ENCODE measurements at places on chromosomes 13 and 19. TPM values are rescaled to one million over a fixed set of nuclear protein-coding genes. Genes with fewer than 3 reads are reported as not detected.

NDUFA7 gene
- total RNA-seq = 28.7 TPM

PSG11 gene
- total RNA-seq = not detected

PSG1 gene
- not detected for total RNA-seq

KRTDAP gene
- not detected for total RNA-seq

KLC3 gene
- not detected for total RNA-seq

CLEC17A gene
- total RNA-seq = not detected

ITGBL1 gene
- 12.2 TPM for total RNA-seq

SCEL gene
- 0.29 TPM for total RNA-seq

CCDC8 gene
- total RNA-seq = 4.5 TPM

SPINT2 gene
- 12.8 TPM for total RNA-seq

- H3K27me3 ChIP-seq = no peaks in the 10 kb centered on the region
- no peak for DNase-seq
- no peaks in the 10 kb centered on the region for H3K36me3 ChIP-seq
- H3K27ac ChIP-seq = no peak overlapping the region
- H3K4me1 ChIP-seq = no peaks in the 10 kb centered on the region
Measured at GRCh38 chr19:5557691-5558090, 10.1 kb downstream of the TINCR start.

DNA sequence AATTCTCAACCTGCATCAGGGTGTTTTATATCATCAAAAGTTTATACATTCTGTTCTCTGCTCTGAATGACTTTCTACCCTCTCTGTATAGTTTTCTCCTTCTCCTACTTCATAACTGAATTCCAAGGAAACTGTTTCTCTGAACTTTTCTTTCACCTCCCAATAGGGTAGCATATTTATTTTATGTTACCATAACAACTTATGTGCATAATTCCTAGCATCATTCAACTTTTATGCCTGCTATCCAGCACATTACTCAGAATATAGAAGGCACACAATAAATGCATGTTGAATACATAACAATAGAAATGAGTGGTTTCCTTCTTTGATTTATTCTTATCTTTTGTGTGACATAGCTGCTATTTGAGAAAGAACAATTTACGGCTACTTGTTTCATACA, 2385.0 kb downstream of the PCDH9 start:
- H3K27ac ChIP-seq = no peak overlapping the region
- H3K27me3 ChIP-seq = no peaks in the 10 kb centered on the region
- DNase-seq = no peak
- no peak overlapping the region for H3K4me3 ChIP-seq
- H3K4me1 ChIP-seq = no peaks in the 10 kb centered on the region
- no peaks in the 10 kb centered on the region for H3K36me3 ChIP-seq

DNA sequence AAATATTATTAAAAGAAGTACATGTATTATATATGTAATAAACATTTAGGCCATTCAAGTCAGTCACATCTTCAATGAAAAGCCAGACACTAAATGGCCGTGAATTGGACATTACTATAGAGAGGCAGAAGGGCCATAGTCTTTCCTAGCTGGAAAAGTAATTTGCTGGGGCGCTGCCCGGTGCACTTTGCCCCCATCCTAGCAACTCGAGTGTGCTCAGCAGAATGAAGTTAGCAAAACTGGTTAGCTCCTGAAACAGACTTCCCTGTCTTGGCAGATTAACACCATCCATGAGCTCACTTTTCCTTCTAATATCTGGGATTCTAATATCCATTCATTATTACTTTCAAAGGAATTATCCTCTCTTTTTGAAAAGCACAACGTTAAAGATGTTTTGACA, 2.8 kb upstream of the SPRYD7 start:
- no peak for DNase-seq
- H3K27me3 ChIP-seq = no peaks in the 10 kb centered on the region
- H3K4me3 ChIP-seq = no peak overlapping the region
- H3K4me1 ChIP-seq = peaks cover 21% of the 10 kb centered on the region
- H3K36me3 ChIP-seq = no peaks in the 10 kb centered on the region

DNA sequence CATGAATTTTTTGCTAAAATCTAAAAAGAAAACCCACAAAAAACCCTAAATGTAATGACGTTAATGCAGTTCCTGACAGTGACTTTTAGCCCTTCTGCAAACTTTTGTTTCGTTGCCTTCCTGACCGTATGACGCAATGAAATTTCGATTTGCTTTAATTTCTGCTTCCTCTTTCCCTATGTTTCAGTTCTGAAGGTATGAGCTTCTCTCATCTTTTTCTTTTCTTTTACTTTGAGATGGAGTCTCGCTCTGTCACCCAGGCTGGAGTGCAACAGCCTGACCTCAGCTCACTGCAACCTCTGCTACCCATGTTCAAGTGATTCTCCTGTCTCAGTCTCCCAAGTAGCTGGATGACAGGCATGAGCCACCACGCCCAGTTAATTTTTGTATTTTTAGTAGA, 6.1 kb upstream of the LILRA5 start:
- H3K27me3 ChIP-seq = no peaks in the 10 kb centered on the region
- no peak overlapping the region for H3K27ac ChIP-seq
- no peak overlapping the region for H3K4me3 ChIP-seq
- no peak for DNase-seq
- H3K4me1 ChIP-seq = no peaks in the 10 kb centered on the region

DNA sequence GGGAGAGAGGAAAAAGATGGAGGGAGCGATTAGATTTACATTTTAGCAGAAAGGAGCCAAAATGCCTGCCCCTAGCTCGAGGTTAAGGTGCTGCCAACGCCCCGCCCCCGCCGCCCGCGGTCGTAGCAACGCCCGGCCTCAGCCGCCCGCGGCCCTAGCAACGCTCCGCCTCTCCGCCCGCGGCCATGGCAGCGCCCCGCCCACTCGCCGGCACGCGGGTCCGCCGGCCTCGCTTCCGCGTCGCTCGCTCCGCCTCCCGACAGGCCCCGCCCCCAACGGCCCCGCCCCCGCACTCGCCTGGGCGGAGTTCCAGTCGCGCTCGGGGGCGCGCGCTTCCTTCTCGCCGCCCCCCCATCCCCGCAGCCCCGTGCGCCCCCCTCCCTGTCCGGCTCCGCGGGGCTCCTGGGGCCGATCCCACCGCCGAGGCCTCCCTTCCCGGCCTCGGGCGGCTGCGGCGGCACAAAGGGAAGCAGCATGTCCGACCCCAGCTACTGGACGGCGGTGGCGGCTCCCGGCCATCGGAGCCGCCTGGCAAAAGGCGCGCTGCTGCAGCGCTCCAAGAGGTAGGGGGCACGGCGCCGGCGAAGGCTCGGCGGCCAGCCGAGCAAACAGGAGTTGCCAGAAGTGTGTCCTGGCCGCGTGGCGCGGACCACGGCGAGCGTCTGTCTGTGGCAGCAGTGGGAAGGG, 20.3 kb downstream of the MAST3 start:
- DNase-seq = peak; percentile 95
- H3K4me3 ChIP-seq = peak overlapping the region; percentile 69
- no peaks in the 10 kb centered on the region for H3K27me3 ChIP-seq

DNA sequence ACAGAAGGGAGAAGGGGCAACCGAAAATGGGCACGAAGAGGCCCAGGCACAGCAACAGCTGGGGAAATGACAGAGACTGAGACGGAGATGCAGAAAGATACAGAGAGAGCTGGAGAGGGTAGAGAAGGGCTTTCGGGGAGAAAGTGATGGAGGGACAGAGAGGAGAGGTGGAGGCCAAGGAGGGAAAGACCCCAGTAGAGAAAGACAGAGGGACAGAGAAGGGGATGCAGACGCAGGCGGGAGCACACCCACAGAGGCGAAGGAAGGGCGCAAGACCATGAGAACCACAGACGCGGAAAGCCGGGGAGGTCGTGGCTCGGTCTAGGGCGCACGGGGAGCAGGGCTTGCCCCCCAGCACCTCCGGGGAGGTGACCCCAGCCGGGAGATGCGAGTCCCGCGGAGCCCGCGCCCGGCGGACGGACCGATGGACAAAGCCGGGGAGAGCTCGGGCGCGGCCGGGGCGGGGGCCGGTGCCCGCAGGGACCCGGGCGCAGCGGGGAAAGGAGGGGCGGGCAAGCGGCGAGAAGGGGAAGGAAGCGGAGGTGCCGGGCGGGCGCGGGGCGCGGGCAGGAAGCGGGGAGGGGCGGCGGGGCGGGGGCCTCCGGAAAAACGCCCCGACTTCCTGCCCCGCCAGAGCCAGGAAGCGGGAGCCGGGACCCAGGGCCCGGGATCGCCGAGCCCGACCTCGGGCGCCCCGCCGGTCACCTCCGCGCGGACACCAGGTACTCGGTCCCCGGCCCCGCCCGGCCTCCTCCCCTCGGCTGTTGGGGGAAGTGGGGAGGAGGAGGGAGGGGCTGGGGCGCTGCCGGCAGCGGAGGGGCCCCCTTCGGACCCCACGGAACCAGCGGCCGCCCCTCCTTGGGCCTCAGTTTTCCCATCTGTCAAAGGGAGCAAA, at the start of gene ARHGEF1:
ARHGEF1 (plus strand) TSS at position 617 of the 895 bp plus-strand sequence. CDS start 4,899 bp downstream, outside the sequence.
- H3K27me3 ChIP-seq = no peaks in the 10 kb centered on the region
- H3K4me1 ChIP-seq = peaks cover 38% of the 10 kb centered on the region
- DNase-seq = no peak
- peak within 1 kb of the TSS; percentile 92 for H3K27ac ChIP-seq

- H3K36me3 ChIP-seq = no peaks in the 10 kb centered on the region
- DNase-seq = peak; percentile 93
- peaks cover 7% of the 10 kb centered on the region for H3K27me3 ChIP-seq
- H3K27ac ChIP-seq = peak overlapping the region; percentile 70
Measured at GRCh38 chr19:38362076-38362945, 12.1 kb upstream of the PSMD8 start.

- no peaks in the 10 kb centered on the region for H3K27me3 ChIP-seq
- DNase-seq = no peak
- no peak overlapping the region for H3K27ac ChIP-seq
- no peaks in the 10 kb centered on the region for H3K4me1 ChIP-seq
- H3K4me3 ChIP-seq = no peak overlapping the region
Measured at GRCh38 chr19:7272856-7273578, 21.2 kb downstream of the INSR start.

DNA sequence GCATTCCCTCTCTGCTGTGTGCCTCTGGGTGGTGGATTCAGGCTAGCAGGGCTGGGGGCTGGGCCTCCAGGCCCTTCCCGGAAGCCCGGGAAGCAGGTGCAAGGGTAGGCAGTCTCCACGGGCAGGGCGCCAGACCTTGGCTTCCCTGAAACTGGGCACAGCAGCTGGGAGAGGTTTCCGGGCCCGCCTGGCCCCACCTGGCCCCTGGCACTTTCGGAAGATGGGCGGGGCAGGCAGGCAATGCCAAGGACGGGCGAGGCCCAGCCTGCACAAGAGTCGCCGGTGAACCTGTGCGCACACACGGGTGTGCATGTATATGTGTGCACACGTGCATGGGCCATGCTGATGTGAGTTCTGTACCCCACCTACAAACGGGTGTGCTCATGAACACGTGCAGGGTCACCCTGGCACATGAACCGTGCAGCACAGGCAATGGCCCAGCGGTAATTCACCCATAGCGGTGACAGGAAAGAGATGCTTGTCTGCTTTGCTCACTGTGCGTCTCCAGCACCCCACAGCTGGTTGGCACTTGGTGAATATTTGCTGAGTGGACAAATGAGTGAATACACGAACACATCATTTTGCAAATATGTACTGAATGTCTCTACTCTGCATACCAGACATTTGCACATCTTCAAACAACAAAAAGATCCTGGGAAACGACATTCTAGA, 15.3 kb downstream of the GADD45B start:
- H3K4me3 ChIP-seq = no peak overlapping the region
- no peak overlapping the region for H3K27ac ChIP-seq
- H3K27me3 ChIP-seq = no peaks in the 10 kb centered on the region
- DNase-seq = no peak
- no peaks in the 10 kb centered on the region for H3K36me3 ChIP-seq
- H3K4me1 ChIP-seq = peaks cover 56% of the 10 kb centered on the region

- H3K4me3 ChIP-seq = no peak overlapping the region
- no peak overlapping the region for H3K27ac ChIP-seq
- no peak for DNase-seq
- H3K27me3 ChIP-seq = no peaks in the 10 kb centered on the region
Measured at GRCh38 chr19:10219678-10220077, 11.5 kb downstream of the S1PR2 start.

DNA sequence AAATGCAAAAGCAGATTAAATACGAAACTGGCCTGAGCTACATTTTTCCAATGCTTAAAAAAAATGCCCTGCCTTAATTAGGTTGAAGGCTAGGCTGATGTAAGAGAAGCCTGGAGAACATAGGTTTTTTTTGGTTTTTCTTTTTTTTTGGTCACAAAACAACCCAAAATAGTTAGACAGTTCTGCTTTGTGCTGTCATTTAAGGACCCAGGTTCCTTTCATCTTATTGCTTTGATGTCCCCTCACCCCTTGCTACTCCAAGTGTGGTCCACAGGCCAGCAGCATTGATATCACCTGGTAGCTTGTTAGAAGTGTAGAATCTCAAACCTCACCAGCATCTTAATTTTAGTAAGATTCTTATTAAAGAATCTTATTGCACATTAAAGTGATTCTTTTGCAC, 14.4 kb downstream of the TDRD3 start:
- no peaks in the 10 kb centered on the region for H3K36me3 ChIP-seq
- H3K27ac ChIP-seq = no peak overlapping the region
- DNase-seq = no peak
- peaks cover 33% of the 10 kb centered on the region for H3K4me1 ChIP-seq
- H3K27me3 ChIP-seq = no peaks in the 10 kb centered on the region
- no peak overlapping the region for H3K4me3 ChIP-seq

GRCh38 chr13:99237981-99238662, 20.1 kb downstream of the GPR18 start:
- DNase-seq = no peak
- H3K4me1 ChIP-seq = no peaks in the 10 kb centered on the region
- H3K4me3 ChIP-seq = no peak overlapping the region
- no peaks in the 10 kb centered on the region for H3K27me3 ChIP-seq
- H3K27ac ChIP-seq = no peak overlapping the region
- peaks cover 8% of the 10 kb centered on the region for H3K36me3 ChIP-seq

DNA sequence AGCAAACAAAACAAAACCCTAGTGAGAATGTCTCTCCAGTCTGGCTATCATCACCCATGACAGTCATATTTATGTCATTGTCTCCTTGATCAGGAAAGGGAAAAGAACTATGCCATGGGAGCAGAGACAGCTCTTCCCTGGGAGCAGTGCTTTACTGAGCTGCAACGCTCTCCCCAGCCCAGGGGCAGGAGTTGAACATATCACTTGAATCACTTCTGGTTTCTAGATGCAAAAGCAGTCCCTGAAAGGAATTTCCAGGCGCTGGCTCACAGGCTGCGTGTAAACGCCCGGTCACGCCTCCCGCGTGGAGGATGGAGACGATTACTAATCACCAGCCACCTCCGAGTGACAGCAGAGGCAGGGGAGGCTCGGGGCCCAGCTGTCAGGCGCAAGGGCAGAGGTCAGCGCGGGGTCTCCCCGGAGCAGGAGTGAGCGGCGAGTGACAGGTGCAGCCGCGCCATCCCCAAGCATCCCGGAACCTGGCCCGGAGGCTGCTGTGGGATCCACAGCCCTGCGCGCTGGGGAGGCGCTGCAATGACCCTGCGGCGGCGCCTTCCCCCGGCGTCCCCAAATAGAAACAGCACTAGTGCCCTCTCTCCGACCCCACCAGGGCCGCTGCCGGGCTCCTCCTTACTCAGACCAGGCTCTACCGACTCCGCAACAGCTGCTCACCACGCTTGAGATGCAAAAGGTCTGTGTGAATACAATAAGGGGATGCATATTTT, 23.5 kb upstream of the DCLK1 start:
- H3K27ac ChIP-seq = no peak overlapping the region
- H3K4me1 ChIP-seq = no peaks in the 10 kb centered on the region
- H3K36me3 ChIP-seq = no peaks in the 10 kb centered on the region
- no peak for DNase-seq

- H3K27me3 ChIP-seq = no peaks in the 10 kb centered on the region
- H3K4me3 ChIP-seq = no peak overlapping the region
- no peak for DNase-seq
Measured at GRCh38 chr19:19849056-19849455, 16.6 kb upstream of the ZNF253 start.

GRCh38 chr13:29859971-29860370, 9.6 kb upstream of the UBL3 start:
- no peaks in the 10 kb centered on the region for H3K4me1 ChIP-seq
- H3K4me3 ChIP-seq = no peak overlapping the region
- no peak overlapping the region for H3K27ac ChIP-seq
- H3K27me3 ChIP-seq = peaks cover 5% of the 10 kb centered on the region
- no peaks in the 10 kb centered on the region for H3K36me3 ChIP-seq
